ENCODE measurements at places on chromosomes 16 and 17.

- DNase-seq: peak; percentile 27
These were observed 17.0 kb downstream of the HS3ST3A1 start for GRCh38 chr17:13584701-13585080.

GRCh38 chr17:50076591-50077235 is 18.4 kb upstream of the PDK2 start:
- no peak for DNase-seq

GRCh38 chr16:35194681-35195080 is 1735.3 kb downstream of the TP53TG3F start:
- no peak for DNase-seq

- DNase-seq: no peak
These were observed 3.5 kb upstream of the MRPL38 start for GRCh38 chr17:75908201-75908600.

GRCh38 chr16:35447010-35447558 is 1987.7 kb downstream of the TP53TG3F start:
- no peak for DNase-seq

DNA sequence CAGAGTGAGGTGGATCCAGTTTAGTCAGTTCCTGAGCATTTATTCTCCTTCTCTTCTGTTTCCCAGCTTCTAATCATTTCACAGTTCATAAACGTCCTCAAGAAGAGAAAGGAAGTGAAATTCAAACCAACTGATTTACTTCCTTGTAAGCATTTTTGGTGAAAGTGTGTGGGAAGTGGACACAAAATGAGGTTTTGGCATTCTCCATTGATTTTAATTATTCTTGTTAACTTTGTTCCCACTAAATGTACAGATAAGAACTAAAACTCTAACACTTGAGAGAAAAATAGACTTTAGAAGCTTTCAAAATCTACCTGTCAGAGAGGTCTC is 42.7 kb upstream of the CORO6 start:
- no peak for DNase-seq

- DNase-seq: no peak
These were observed 40.1 kb downstream of the BPTF start for GRCh38 chr17:67865438-67865837.

DNA sequence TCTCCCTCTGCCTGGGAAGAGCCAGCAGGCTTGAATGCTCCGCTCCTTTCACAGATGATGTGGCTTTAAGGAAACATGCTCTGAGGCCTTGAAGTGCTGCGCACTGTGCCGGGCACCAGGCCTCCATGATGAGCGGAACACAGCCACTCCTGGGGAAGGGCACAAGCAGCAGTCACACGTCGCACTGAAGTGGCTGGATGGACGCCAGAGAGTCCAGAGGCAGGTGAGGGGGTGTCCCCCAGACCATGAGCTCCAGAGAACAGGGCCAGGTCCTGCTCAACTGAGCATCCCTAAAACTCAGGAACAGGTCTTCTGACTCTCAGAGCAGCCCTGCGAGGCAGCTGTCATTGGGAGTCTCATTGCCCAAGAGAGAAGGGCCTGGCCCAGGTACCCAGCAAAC is 35.6 kb downstream of the PEMT start:
- DNase-seq: no peak

GRCh38 chr16:71971571-71971970 is 28.6 kb downstream of the PKD1L3 start:
- DNase-seq: no peak

DNA sequence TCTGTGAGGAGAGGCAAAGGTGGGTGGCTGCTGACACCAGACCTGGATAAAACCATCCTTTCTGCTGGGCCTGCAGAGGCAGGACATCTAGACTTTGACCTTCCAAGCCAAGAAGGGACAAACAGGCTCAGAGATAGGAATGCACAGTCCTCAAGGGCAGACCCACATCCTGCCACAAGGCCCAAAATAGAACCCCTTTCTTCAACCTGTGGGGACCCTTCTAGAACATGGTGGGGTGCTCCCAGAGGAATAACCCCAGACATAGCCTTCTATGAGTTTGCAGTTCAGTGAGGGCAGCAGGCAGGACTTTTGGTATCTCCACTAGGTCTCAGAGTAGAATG is 3.8 kb upstream of the CBFB start:
- no peak for DNase-seq

DNA sequence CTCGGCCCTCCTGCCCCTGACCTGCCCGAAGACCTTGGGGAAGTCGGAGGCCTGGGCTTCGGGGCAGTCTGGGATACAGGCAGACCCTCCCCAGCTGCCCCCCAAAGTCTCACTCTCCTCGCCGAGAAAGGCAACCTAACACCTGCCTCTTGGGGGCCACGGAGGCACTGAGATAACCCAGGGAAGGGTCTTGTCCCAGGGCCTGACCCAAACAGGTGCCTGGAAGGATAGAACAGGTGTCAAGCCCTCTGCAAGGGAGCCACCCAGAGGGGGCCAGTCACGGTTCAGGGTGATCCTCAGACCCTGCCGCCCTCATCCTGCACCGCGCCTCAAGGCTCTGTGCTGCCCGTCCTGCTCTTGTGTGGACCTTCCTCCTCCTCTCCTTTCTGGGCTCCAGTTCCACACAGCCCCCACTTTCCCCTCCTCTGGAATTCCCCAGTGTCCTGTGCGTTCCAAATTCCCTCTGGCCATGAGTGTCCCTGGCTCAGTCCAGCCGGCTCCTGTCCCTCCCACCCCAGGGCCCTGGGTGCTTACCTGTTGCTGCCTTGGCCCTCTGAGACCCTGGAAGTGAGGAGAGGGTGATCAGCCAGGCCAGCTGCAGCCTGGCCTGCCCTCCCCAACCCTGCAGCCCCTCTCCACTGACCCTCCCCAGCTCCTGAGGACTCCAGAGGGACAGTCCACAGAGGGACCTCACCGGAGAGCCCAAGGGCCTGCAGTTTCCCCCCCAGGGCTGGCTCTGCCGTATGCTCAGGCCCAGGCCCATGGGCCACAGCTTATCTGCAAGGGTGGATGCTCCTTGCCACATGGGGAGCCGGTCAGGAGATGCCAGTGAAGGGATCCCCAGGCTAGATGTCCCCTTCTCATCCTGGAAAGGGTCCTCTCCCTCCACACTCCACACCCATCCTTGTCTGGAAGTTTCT is 3.8 kb downstream of the PRSS27 start:
- no peak for DNase-seq

DNA sequence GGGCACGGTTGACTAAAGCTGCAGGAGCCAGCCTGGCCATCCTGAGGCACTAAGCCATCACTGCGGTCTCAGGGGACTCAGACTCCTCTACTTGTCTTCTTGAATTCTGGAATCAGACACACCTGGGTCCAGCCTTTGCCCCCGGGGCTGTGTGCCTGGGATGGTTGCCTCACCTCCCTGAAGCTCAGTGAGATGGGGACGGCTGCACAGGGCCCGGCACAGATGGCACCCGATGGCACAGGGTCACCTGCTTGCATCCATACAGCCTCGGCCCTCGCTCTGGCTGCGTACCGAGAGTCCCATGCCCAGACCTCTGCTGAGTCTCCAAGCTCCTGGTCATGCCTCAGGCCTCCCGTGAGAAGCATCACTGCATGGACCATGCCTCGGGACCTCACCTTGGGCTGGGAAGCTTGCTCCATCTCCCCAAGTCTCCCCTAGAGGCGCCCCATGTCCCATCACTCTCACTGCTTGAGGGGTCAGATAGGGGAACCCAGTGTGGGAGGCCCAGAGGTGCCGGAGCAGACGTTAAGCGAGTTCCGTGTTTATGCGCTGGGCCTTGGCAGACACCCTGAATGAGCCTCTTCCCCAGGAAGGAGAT is 316.3 kb downstream of the SEC14L1 start:
- DNase-seq: no peak

DNA sequence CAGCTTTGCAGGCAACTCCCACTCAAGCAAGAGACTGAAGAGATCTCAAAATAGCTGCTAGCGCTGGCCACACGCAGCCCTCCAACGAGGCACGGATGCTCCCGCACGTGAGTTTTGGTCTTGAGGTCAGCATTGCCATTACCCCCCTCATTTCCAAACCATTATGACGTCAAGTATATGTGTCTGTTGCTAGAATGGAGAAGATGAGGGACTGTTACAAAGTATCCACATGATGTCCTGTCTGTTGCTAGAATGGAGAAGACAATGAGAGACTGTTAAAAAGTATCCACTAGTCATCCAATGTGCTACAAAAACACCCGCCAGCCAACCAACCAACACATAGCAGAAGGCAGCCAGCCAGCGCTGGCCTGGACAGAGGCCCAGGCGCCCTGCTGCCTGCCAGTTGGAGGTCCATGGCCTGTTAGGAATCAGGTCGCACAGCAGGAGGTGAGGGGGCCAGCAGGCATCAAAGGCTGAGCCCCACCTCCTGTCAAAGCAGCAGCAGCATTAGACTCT is 24.8 kb downstream of the KLHDC4 start:
- DNase-seq: peak; percentile 70

DNA sequence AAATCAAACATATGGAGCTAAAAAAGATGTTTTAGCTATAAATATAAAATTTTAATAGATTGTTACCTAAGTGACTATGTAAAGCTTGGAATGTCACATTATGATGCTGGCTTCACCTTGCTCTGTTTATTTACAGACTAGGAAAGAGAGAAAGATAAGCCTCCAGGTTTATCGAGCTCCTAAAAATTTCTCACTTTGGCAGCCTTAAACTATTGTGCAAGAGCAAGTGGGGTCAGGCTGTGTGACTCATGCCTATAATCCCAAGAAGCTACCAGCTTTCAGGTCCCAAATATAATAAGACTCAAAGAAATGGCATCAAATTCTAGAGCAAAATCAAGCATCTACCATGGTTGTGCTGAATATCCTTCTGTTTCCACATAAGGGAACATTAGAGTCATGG is 34.3 kb upstream of the PRSS54 start:
- peak; percentile 35 for DNase-seq

- DNase-seq: no peak
These were observed 18.0 kb downstream of the CD7 start for GRCh38 chr17:82299452-82299851.

- no peak for DNase-seq
These were observed 13.2 kb upstream of the SLC6A2 start for GRCh38 chr16:55642611-55643010.

DNA sequence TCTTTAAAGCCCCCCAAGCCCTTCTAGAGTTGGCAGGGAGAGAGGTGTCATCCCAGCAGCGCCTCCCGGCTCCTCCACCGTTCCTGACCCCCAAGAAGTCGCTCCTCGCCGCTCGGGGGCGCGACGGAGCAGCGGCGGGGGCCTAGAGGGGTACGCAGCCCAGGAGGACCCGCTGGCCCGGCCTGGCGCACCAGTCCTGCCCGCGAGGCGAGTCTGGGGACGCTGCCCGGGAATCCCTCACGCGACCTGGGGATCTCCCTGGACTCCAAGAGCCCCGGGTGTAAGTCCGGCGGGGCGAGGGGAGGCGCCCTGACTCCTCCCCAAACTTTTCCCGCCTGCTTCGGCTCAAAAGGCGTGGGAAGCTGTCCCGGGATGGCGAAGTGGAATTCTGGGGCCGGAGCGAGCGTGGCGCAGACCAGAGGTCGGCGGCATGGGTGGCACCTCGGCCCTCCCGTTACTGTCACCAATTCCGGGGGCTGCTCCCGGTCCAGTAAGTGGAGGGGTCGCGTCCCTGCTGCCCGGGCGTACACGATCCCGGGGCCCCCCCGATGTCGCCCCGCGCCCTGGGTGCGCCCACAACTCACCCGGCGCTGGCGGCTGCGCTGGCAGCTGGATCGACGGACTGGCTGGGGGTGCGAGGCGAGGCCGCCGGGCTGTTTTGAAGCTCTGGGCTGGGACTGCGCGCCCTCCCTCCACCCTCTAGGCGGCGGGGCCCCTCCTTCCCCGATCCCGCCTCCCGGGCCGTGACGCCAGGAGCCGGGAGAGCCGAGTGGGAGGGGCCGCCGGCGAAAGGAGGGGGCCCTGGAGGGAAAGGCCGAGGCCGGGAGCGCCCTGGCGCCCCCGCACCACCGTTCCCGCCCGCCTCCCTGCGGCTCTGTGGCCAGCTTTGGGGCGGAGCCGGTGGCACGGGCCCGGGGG is at the start of gene EMP2:
EMP2 (minus strand) TSS at position 634 of the 918 bp plus-strand sequence. CDS start 32,981 bp downstream, outside the sequence.
- DNase-seq: peak; percentile 63

DNA sequence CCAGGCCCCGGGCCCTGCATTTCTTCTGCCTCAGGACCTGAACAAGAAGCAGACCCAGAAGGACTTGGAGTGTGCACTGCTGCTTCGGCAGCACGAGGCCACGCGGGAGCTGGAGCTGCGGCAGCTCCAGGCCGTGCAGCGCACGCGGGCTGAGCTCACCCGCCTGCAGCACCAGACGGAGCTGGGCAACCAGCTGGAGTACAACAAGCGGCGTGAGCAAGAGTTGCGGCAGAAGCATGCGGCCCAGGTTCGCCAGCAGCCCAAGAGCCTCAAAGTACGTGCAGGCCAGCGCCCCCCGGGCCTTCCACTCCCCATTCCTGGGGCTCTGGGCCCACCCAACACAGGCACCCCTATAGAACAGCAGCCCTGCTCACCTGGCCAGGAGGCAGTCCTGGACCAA is 9.2 kb downstream of the HIRIP3 start:
- no peak for DNase-seq

- no peak for DNase-seq
These were observed 58.8 kb upstream of the MSI2 start for GRCh38 chr17:57197466-57198071.

DNA sequence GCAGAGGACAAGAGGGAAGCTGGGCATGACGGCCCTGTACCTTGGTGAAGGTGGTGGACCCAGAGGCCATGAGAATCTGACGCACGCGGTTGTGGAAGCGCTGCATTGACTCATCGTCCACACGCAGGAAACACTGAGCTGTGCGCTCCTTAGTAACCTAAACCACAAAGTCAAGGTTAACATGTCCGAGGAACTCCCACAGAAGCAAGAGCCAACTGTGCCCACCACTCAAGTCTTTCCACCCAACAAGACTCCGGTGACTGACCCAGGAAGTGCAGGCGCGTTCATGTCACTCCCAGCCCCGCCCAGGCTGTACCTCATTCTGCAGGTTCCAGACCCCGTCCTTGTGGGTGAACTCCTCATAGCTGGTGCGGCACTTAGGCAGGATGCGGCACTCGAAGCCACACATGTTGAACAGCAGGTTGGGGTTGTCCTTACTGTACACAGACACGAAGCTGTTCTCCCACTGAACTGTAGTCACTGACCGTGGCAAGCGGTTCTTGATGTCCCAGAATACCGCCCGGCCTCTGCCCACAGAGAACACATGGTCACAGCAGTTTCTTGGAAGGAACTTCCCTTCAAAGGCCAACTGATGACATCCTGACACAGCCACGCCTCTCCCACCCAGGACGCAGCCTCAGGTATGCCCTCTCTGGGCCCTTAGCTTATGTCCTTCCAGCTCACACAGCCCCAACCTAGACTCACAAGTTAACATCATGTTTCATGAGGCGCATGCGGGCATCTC is 11.5 kb downstream of the PRPF8 start:
- DNase-seq: no peak

DNA sequence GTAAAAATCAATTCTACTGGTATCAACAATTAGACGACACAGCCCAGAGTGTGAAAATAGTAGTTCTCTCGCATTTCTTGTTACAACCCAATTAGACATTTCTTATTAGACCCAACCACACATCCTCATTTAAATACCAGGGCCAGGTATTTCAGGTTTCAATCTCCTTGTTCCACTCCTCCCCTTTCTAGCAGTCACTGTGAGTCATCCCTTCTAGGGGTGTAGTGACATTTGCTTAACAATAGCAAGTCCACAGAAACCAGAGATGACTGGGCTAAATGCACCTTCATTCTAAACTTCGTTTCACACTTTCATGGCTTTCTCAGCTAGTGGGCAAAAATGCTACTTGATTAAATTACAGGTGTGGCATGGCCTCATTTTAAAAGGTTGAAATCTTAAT is 116.9 kb upstream of the CACNG3 start:
- DNase-seq: no peak

Measured in fibroblast of villous mesenchyme (primary cell).